ENCODE measurements at places on chromosomes 1 and 21.

GRCh38 chr1:14345946-14346550 is 252.4 kb upstream of the KAZN start:
- DNase-seq: no peak

- no peak for DNase-seq
Measured at GRCh38 chr1:48671578-48671977, 105.1 kb downstream of the BEND5 start.

- no peak for DNase-seq
Measured at GRCh38 chr1:184510110-184510509, 123.3 kb downstream of the C1orf21 start.

DNA sequence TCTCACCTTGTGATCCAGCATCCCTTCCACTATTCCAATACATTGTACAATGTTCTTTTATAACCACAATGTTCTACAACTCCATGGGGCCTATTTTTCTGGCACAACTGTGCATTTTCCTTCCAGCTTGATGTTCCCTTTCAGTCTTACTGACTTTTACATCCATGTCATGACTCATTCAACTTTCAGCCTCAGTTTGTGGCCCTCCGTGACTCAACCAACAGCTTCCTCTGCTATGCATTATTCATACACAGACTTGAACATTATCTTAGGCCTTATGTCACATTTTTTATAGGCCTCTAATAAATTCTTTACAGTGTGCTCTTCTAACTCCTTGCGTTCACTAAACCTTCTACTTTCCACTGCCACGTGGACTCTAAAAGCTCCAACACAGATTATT is 119.4 kb upstream of the PRMT6 start:
- DNase-seq: no peak

GRCh38 chr1:170122366-170122765 is 23.4 kb upstream of the NTMT2 start:
- DNase-seq: no peak

DNA sequence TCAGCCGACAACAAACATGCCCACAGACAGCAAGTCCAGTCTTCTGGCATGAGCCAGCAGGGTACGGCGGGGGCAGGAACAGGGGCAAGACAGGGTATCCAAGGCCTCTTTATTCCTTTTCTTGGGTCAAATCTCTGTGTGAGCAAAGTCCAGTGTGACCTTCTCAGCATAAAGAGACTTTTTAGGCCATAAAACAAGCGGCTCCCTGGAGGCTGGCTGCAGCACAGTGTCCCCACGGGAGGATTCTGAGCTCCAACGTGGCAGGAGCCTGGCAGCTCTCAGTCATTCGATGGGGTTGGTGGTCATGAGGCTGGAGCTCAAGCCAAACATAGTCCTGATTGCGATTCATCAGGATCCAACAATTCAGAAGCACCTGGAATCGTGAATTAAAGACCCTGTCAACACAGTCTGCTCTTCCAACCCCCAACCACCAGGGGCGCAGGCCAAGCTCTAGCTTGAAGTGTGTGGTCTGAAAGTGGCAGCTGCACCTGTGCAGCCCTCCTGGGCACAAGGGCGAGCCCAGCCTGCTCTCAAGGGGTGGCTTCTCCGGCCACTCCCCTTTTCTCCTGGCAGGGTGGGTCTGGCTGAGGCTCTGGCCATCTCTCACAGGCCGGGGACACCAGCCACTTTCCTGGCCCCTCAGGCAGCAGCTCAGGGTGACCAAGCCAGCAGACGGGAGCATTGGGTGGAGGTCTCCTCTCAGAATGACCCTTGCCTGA is 62.1 kb downstream of the SLC66A1 start:
- DNase-seq: no peak

- no peak for DNase-seq
Measured at GRCh38 chr1:230222678-230223077, 155.6 kb downstream of the GALNT2 start.

DNA sequence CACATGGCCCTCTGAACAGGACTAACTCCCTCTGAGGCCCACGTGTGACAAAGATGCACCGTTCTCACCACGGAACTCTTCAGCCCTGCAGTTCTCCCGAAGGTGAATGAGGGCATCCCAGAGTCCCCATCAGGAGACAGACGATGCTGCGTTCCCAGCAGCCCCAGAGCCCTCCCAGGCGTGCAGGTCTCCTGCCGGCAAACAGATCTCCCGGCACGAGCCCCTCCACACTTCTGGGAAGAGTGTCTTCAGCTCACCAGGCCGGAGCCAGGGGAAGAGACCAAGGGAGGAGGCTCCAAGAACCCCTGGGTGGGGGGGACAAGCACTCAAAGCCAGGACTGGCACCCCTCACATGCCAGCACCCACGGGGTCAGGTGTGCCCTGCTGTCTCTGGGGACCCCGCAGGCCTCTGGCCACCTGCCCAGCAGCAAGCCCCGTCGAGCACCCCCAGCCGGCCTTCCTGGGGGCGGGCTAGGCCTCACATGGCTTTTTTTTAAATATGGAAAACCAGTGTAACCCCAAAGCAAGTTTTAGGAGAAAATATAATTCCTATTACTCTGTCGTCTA is 45.1 kb upstream of the TRAPPC10 start:
- DNase-seq: no peak
